ENCODE measurements at places on chromosomes 7 and 10.

GRCh38 chr7:641269-641671 lies 85.2 kb upstream of the DNAAF5 start:
- peak; percentile 92 for DNase-seq

GRCh38 chr7:35993676-35994606 lies 159.1 kb upstream of the EEPD1 start:
- DNase-seq, result no peak

GRCh38 chr10:15137636-15138035 lies 30.9 kb downstream of the NMT2 start:
- DNase-seq, result no peak

DNA sequence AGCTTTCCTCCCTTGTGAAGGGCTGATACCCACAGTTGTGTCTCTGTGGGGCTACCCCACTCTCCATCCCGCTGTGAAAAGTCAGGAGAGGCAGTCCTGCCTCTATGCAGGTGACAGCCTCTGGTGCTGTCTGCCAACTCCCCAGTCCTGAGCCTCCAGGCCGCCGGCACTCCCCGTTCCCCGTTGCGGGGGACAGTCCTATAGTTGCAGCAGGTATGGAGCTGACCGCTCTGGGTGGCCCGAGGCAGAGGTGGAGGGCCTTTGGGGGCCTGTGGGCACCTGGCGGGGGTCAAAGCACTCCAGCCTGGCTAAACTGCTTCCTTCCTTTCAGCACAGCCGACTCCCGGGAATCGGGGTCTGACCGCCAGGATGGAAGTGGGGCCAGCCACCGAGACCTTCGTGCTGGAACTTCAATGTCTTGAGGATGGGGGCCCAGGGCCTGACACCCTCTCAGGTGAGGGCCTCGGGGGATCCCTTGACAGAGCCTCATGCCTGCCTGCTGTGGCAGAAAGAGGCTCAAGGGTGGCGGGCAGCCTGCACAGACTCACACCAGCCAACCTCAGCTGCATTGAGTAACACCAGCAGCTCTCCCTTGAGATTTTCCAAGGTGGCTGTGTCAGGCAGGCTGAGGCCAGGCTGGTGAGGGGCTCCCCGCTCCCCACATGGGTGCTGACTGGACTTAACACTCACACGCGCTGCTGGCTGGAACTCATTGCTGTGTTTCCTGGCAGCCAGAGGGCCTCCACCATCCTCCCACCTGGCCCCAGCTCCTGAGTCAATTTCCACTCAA lies 1.6 kb downstream of the ZNF853 start:
- no peak for DNase-seq

DNA sequence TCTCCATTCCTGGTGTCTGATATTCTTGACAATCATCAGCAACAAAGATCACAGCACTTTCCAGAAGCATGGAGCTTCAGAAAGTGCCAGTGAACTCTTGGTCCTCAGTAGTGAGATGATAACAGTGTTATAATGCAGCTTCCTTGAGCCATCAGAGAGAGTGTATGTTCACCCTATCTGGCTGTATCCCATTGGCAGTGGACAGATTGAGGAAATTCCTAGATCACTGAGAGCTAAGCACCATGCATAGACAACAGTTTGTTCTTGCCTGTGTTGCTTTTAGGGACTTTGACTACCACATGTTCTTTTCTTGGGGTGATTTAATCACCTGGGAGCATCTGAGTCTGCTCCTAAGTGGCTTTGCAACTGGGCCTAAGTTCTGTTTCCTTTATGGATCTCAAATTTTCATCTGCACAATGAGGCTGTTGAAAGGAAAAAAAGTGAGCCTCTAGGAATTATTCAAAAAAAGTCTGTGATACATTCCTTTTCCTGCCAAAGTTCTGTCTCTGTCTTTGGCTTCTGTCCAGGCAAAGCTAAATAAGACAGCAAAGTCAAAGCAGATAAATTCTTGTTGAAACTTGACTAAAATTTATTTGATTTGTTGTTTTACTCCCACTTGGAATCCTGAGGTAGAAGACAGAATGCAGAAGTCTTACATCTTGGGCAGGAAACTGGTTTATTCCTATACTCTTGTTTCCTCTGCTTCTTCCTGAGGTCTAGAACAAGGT lies 14.5 kb upstream of the ZNF282 start:
- DNase-seq, result no peak

DNA sequence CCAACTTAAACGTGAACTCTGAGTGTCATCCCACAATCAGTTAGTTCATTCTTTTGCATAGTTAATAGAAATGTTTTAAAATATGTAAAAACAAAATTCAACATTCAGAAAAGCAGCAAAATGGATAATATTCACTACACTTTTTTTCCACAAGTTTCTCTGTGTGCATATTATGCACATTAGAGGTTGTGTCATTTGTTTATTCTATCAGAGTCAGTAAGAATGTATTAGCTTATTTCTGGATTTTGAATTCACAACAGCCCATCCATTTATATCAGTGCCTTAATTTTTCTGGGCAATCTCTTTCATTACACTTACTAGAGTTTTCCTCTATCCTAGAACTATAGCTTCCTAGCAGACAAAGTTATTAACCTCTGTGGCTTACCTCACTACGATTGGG lies 432.7 kb upstream of the SEMA3A start:
- DNase-seq, result no peak

DNA sequence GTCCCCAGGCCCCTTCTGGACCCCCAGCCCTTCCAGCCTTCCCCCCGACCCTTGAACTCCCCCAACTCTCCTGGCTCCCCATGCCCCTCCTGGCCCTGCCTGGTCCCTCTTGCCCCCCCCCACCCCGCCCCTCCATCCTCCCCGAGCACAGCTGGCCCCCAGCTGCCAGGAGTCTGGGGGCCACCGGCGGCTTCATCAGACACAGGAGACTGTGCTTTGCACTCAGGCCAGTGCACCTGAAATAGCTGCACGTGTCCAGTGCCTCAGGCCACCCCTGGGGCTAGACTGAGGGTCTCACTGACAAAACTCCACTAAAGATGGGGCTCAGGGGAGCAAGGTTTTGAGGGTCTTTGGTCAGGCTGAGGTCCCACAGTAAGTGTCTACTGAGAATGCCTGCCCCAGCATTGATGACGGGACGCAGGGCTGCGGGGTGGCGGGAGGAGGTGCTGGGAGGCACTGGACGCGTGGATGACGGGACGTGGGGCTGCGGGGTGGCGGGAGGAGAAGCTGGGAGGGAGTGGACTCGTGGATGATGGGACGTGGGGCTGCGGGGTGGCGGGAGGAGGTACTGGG lies 6.5 kb downstream of the FOXL3 start:
- no peak for DNase-seq

DNA sequence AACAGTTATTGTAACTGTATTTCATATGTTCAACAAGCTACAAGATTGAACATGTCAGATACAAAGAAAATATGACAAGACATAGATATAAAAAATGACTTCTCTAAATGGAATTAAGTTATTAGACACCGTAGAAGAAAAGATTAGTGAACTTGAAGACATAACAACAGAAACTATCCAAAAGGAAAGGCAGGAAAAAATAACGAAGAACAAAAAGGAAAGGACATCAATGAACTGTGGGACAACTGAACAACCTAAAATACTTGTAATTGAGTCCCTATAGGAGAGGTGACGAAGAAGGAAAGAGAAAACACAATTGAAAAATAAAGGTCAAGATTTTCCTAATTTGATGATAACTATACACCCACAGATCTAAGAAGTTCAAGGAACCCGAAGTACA lies 32.3 kb downstream of the UPF2 start:
- no peak for DNase-seq

DNA sequence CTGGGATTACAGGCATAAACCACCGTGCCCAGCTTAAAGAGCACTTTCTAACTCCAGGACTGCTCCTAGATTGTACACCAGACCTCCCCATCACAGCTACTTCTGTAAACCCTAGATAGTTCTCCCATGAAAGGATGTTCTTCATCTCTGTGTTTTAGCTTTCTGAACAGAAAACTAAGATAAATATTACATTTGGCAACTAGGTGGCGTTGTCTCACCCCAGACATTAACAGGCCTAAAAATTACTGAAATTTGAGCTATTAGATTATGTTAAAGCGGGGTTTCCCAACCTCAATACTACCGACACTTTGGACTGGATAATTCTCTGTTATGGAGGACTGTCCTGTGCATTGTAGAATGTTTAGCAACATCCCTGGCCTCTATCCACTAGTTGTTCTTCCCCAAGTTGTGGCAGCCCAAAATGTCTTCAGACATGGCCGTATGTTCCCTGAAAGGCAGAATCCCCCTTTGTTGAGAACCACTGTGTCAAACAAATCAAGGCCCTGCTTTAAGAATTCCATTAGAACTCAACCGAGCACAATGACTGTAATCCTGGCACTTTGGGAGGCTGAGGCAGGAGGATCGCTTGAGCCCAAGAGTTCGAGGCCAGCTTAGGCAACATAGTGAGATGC lies 19.1 kb downstream of the ATOH7 start:
- DNase-seq, result peak; percentile 11

GRCh38 chr10:131570716-131571307 lies 259.3 kb upstream of the TCERG1L start:
- DNase-seq, result no peak

DNA sequence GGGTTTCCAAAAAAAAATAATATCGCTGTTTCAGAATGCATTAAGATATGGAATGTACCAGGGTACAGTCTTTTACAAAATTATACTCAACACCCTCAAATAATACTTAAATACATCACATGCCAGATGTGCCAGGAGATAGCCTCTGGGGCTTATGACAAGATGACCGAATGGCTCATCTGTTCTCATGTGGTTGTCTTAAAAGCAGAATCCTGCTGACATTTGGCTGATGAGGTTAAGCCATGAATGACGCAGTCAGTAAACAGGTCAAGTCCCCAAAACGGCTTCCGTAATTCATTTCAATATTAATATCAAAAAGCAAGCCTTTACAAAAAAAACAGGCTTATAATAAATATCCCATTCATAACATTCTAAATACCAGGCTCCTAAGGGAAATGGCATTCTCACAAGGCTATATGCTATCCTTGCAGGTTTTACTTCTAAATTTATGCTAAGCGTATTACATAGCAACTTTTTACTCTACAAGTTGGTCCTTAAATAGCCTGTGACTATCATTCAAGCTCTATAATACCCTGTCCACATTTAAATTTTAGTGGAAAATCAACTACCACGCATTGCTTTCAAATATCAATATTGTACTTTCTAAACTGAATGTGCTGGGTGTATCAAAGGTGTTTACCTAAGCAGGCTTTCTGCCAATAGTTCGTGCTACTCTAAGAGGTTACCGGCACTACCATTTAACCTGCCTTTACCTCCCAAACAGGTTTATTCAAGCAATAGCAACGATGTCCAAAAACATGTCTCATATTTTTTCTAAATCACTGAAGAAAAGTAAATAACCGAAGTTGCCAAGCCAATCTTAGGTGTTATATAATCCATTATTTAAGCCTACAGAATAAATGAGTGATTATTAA lies 15.6 kb downstream of the SMURF1 start:
- DNase-seq, result no peak

DNA sequence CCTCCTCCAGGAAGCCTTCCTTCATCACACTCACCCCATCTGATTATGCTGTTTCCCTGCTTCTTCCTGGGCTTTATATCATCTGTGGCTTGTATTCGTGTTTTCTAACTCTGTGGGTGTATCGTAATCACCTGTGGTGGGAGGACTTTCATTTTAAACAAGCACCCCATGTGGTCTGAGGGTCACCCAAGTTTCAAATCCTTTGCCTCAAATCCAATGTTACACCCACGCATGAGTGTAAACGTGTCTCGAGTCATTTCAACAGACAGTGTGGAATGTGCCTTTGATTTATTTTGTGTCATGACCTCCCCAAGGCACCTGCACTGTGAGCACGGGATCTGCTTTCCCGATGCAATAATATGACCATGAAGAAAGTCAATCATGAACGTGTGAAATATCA lies 17.5 kb upstream of the LYZL2 start:
- DNase-seq, result no peak

DNA sequence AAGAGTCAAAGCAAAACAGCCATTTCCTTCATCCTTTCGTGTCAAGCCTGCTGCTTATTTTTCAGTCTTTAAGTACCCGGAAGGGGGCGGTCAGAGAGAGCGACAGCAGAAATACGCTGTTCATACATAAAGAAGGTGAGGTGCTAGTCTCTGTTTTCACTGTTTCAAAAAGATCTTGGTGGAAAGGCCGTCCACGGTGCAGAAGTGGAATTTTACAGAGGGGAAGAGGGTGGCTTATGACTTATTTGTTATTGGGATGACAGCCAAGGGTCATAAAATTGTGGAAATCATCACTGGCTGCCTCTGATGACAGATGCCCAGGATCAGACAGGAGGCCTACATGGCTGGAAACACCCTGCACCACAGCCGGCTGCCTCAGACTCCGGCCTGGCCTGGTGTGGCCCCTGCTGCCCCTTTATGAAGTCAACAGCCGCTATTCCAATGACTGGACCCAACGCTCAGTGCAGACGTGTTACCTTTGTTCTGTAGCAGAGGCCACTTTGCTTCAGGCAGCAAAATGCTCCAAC lies 57.0 kb downstream of the HIPK2 start:
- DNase-seq, result no peak

GRCh38 chr7:41967156-41967555 lies 264.3 kb upstream of the INHBA start:
- DNase-seq, result no peak

GRCh38 chr7:4299431-4299830 lies 382.7 kb upstream of the FOXK1 start:
- DNase-seq, result no peak

DNA sequence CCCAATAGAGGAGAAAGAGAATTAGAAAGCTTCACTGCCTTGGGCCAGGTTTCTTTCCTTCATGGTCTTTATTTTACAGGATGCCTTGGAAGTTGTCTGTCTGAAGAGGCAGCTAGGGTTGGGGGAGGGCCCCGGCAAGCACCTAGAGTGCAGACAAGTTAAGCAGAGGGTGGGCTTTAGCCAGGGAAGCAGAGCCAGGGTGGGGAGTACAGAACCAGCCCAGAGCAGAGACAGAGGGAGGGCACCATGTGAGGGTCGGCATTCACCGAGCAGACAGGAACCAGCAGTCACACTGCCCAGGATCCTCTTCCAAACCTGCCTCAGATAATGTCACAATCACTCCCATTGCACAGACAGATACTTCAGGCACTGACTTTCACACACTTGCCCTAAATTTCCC lies 75.9 kb downstream of the ADARB2 start:
- no peak for DNase-seq
